ENCODE measurements at places on chromosomes 11 and 22.

DNA sequence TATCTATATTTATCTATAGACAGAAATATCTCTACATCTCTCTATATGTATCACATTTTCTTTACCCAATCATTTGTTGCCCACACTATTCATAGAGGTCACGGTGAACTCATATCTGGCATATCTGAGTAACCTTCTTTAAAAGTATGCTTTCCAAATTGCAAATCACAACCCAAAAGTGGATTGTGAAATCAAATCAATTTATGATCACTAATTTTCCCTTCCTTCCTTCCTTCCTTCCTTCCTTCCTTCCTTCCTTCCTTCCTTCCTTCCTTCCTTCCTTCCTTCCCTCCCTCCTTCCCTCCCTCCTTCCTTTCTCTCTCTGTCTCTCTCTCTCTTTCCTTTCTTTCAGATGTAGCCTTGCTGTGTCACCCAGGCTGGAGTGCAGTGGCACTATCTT, 448.0 kb upstream of the CCDC90B start:
- DNase-seq: no peak

DNA sequence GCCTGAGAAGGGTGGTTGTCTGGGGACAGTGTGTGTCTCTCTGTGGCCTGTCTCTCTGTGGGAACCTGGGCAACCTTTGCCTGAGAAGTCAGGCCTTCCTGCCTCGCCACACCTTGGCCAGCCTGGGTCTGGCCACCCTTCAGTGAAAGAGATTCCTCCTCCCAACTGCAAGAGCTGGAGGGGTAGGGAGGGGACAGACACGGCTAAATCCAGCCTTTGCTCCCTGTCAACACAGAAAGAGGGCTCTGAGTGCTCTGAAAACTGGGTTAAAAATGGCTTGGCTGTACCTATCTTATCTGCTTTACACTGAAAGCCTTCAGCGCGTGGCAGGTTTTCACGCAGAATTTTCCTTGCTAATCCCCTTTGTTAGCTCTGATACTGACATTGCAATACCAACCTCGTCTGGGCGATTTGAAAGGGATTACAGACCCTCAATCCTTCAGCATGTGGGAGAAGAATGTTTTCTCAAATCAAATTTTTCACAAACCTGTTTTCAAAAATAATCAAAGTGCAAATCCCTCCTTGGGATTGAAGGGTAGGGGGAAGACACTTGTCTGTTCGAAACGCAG, 163.7 kb downstream of the DSCAML1 start:
- no peak for DNase-seq

DNA sequence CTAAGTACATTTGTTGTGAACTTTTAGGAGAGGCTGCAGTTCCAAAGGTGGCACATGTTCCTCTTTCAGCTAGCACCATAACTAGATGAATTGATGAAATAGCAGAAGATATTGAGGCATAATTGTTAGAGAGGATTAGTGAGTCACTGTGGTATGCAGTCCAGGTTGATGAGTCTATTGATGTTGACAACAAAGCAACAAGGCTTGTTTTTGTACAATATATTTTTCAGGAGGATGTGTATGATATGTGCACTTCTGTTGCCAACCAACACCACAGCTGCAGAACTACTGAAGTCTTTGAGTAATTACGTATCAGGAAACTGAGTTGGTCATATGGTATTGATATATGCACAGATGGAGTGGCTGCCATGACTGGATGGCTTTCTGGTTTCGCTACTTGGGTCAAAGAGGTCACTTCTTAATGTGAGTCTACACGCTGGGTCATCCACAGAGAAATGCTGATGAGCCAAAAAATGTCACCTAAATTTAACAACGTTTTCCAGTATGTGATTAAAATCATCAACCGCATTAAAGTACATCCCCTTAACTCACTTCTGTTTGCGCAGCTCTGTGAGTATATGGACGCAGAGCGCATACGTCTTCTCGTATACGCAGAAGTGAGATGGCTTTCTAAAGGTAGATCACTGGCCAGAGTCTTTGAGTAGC, 261.3 kb upstream of the ANO5 start:
- no peak for DNase-seq

- no peak for DNase-seq
These were observed 56.2 kb upstream of the ZBED5 start for GRCh38 chr11:10914050-10914449.

- DNase-seq: no peak
These were observed 4.1 kb downstream of the BRMS1 start for GRCh38 chr11:66340596-66341501.

GRCh38 chr11:83823461-83824025, 537.4 kb upstream of the CCDC90B start:
- no peak for DNase-seq

GRCh38 chr22:36425977-36426523, 38.3 kb upstream of the MYH9 start:
- no peak for DNase-seq

GRCh38 chr11:12769834-12770345, 95.7 kb downstream of the TEAD1 start:
- no peak for DNase-seq

DNA sequence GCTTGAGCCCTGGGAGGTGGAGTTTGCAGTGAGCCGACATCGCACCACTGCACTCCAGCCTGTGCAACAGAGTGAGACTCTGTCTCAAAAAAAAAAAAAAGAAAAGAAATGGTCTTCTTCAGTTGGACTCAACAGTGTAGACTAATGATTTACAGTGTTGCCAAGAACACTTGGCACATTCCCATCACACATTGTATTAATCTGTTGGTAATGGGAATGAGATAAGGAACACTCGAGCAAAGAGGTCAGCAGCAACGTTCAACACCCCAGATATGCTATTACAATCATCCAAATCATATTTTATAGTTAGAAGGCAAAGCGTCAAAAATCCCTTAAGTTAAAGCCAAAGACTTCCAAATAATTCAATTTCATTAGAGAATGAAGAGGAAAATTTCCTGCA, 14.5 kb downstream of the CDON start:
- DNase-seq: no peak

GRCh38 chr22:23061471-23062280, 8.6 kb upstream of the GNAZ start:
- DNase-seq: no peak

GRCh38 chr22:23058063-23058462, 12.3 kb upstream of the GNAZ start:
- no peak for DNase-seq

- no peak for DNase-seq
These were observed 38.7 kb upstream of the LINC01488 start for GRCh38 chr11:69442807-69443137.

GRCh38 chr11:36600180-36600579, 2.1 kb upstream of the RAG2 start:
- DNase-seq: no peak

All from activated CD4-positive, alpha-beta T cell treated with anti-CD3 and anti-CD28 coated beads, Interleukin-2, Interleukin-4, amounts not matched to agents 100 ng/mL and 50 ng/mL, durations not matched to agents 16 hours and 8 hours (primary cell).